ENCODE measurements at places on chromosomes 12 and 14. TPM values are rescaled to one million over a fixed set of nuclear protein-coding genes. Genes with fewer than 3 reads are reported as not detected.

The TRAFD1 gene
- 17.8 TPM for polyA plus RNA-seq

The TMEM119 gene
- polyA plus RNA-seq, result 0.67 TPM

The MYF5 gene
- polyA plus RNA-seq, result not detected

The AQP2 gene
- not detected for polyA plus RNA-seq

The LRRC23 gene
- polyA plus RNA-seq, result 3.6 TPM

The TGM1 gene
- 1.6 TPM for polyA plus RNA-seq

The SERPINA4 gene
- not detected for polyA plus RNA-seq

The DEPDC4 gene
- 1.9 TPM for polyA plus RNA-seq

The MYF6 gene
- polyA plus RNA-seq, result 0.54 TPM
